ENCODE measurements at places on chromosomes 6 and 20.

DNA sequence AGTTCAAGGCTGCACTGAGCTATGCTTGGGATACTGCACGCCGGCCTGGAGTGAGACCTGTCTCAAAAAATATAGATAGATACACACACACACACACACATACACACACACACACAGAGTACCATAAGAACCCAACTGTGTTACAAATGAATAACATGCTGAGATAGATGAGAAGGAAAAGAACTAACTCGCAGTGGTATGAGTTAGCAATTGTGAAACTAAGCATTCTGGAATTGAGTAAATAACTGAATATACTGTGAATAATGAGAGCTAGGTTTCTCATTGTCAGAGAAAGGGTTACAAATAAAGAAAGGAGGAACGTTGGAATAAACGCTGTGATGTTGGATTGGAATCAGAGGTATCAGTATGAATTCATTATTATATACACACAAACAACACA lies 14.6 kb upstream of the FAXC start:
- no peak for DNase-seq

DNA sequence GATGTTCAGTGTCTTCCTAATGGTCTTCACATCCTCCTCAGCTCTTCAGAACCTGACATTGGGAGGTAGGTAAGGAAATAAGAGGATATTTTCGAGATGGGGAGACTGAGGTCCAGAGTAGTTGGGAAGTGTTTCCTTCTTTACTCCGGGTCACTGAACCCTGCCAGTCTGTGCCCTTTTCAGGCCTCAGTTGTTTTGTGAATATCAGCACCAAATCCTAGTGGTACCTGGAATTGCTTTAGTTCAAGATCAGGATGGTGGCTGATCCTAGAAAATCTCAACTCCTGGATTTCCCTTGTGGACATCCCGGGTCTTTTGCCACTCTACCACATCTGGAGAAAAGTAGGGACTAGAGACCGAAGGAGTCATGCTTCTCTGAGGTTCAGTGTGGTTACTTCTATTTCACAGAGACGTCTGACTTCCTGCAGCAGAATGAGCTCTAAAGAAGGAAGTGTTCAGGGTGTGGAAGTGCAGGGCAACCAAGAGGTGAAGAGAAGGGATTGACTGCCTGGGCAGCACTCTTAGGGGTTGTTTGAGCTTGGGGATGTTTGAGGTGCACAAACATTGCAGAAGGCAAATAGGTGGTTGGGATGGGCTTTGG lies 995 bp downstream of the STK4 start:
- DNase-seq = no peak

DNA sequence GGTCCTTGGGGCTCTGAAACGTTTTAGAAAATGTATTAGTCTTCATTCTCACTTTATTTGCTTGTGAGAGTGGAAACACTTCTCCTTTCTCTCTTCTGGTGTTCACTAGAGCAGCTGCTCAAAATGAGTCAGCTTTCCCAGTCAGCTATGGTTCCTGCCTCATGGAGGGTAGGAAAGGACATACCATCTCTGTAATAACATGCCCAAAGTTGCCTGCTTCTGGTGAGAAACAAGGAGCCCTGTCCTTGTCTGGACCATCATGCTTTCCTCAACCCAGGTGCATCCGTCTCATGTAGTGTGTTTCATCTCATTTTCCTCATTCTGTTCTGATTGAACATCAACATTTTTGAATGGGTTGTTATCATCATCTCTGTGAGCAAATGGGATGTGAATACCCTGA lies 17.1 kb upstream of the TINAG start:
- no peak for DNase-seq

DNA sequence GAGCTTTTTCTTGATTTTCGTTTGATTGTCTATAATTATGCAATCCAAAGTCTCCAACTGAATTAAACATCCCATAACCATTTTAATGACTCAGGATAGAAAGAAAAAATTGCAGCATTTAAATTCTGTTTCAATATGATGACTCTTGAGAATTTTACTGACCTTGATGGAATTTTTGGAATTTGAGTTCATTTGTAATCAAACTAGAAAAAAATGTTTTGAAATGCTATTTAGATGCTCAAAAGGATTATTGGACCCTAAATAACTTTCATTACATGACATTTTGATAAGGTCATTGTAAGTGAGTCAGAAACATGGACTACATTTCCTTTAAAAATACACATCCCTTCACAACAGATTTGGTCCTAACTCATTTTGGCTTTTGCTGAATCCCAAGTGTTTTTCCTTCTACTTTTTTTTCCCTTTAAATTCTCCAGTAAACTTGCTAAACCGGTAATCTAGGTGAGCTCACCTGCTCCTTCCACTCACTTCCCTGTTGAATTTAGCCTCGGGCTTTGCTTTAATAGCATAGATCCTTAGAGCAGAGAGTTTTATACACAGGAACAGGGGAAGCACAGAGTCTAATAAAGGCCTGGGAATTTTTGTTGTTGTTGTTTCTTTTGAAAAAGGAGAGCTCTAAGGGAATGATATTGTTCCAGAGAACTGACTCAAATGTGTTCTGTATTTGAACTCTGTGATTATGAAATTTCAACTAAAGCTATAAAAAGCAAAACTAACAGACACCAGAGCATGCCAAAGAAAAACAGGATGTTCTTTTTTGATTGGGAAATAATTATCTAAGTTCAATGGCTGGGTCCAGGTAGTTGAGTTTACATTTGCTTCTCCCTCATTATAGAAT lies 1088.2 kb upstream of the CITED2 start:
- DNase-seq = no peak

- no peak for DNase-seq
Measured at GRCh38 chr20:16352751-16353416, 220.4 kb downstream of the KIF16B start.

Data from amygdala (tissue), 56 donors.